CD4-positive, alpha-beta T cell treated with Interleukin-15 for 1 hour (primary cell): ENCODE measurements at places on chromosomes 3 and 15.

- no peak for DNase-seq
Observed at GRCh38 chr3:57026944-57027343, 33.5 kb upstream of the SPATA12 start.

DNA sequence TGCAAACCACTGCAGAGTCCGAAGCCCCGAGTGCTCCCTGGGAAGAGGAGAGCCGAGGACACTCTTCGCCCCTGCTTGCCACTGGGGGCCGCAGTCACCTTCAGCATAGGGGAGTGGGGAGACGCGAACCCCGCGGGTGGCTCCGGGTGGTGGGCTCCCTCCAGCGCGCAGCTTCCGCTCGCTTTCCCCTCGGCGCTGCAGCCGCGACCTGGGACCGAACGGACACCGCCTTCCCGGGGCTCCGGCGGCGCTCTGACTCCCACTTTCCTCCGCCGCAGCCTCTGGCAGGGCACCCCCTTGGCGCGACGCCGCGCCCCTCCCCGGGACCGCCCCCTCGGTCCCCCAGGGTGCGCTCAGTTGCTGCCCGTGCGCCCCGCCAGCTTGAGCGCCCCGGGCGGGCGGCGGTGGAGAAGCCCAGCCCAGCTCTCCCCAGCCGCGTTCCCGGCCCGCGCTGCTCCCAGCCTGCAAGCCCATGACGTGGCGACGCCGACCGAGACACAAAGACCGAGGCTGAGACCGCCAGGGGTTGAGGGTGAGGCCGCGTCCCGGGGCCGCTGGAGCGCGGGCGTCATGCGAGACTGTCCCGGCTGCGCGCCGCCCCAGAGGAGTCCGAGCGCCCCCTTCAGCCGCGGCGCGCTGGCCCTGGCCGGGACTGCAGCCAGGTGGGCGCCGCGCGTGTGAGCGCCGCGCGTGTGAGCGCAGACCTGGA lies at the start of gene MINAR1:
Gene MINAR1, plus strand, starts transcription at position 701 of the 709 bp plus-strand sequence. CDS start 23,812 bp downstream, outside the sequence.
- DNase-seq = no peak

DNA sequence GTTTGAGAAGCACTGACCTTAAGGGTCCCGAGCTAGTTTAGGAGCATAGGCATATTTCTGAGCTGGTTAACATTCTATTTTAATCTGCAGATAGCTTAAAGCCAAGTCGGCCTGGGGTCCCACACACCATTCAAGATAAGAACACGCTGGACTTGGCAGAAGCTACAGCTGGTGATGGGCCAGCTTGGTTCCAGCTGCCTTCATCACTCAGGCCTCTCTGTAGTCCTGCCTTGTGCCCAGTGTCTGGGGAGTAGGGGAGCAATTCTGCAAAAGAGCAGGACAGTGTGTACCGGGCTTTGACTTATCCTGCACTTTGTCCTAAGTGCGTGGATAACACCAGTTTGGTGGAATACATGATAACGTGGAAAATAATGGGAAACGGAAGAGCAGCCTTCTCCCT lies 164.5 kb downstream of the MEGF11 start:
- no peak for DNase-seq

GRCh38 chr3:124558991-124559845 lies 171.0 kb upstream of the UMPS start:
- no peak for DNase-seq

DNA sequence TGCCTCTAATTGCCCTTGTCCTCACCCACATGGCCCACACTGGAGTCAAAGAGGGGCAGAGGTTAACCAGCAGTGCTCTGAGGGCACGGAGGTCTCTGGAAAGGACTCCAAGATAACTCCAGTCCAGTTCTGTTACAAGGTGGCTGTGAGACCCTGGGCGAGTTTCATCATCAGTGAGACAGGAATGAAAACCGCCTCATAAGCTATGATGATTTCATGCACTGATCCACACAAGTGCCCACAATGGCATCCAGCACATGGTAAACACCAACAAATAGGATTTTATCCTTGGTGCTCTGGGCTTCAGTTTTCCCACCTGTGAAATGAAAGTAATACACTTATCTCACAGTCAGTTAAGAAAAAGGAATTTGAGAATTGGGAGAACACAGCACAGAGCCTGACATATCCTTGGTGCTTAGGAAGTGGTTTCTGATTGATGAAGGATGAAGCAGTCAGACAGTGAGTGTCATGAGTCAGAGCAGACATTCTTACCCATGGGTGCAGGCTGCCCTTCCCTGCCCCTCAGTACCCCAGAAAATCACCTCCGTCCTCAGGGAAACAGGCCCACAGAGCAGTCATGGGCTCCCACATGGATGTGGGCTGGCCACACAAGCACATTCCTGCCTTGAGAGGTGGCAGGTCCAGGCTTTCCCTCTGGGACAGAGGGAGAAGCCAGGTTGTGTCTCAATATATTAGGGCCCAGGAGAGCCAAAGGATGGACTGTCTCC lies 48.4 kb downstream of the DAPK2 start:
- no peak for DNase-seq

- DNase-seq = no peak
Observed at GRCh38 chr15:95567686-95568085, 762.8 kb upstream of the NR2F2 start.
